Smooth muscle cell of the pulmonary artery (primary cell): ENCODE measurements at places on chromosomes 1 and 21. TPM values are rescaled to one million over a fixed set of nuclear protein-coding genes. Genes with fewer than 3 reads are reported as not detected.

The MTFR1L gene
- 45.1 and 47.3 TPM in 2 replicates for total RNA-seq

The CNTN2 gene
- total RNA-seq, result not detected in 2 replicates

The HAO2 gene
- not detected in 2 replicates for total RNA-seq

The LRRC41 gene
- 98.1 and 98.3 TPM in 2 replicates for total RNA-seq

The VASH2 gene
- total RNA-seq, result 0.03 and 0.26 TPM in 2 replicates

The HSPB7 gene
- 45.2 and 102 TPM in 2 replicates for total RNA-seq

The VHLL gene
- total RNA-seq, result 0.13 and 0.92 TPM in 2 replicates

The CFHR5 gene
- not detected in 2 replicates for total RNA-seq

The COA7 gene
- total RNA-seq, result 11.3 and 18.9 TPM in 2 replicates

The ICOSLG gene
- 0.17 and 1.5 TPM in 2 replicates for total RNA-seq

The AIM2 gene
- not detected in 2 replicates for total RNA-seq

The KCND3 gene
- 0.53 and 4.0 TPM in 2 replicates for total RNA-seq

The UBR4 gene
- 169 and 193 TPM in 2 replicates for total RNA-seq
